ENCODE measurements at places on chromosomes 2 and 18.

GRCh38 chr2:113979191-113980128 lies 89.6 kb downstream of the ACTR3 start:
- DNase-seq = no peak

- no peak for DNase-seq
Observed at GRCh38 chr2:15673919-15674636, 82.4 kb downstream of the DDX1 start.

DNA sequence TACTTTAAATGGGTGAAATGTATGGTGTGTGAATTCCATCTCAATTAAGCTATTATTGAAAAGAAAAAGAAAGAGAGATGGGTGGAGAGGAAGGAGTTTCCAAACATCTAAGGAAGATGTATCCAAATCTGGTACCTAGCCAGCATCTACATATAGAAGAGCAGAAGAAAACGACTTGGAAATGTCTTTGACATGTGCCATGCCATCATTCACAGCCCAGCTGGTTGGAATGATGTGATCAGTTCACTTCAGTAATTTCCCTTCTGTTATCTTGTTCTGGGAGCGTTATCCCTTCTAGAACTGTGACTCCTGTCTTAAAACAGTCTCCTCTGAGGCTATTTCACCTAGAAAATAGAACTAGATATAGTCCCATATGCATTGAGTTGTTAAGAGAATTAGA lies 312.8 kb upstream of the GYPC start:
- no peak for DNase-seq

DNA sequence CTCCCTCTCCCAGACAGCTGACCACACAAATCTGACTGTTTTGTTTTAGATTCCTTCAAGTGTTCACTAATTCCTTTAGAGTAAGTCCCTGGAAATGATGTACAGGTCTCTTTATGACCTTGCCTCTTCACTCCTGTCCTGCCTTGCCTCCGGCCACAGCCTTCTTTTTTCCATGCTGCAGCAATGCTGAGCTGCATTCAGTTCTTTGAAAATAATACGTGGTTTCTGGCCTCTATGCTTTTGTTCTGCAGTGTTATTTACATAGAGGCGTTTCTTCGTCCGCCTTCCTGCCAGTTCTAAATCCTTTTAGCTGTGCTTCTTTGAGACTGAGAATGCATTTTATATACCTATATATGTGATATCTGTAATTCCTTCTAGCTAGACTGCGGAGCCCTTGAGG lies 87.2 kb downstream of the PPP1R1C start:
- no peak for DNase-seq

DNA sequence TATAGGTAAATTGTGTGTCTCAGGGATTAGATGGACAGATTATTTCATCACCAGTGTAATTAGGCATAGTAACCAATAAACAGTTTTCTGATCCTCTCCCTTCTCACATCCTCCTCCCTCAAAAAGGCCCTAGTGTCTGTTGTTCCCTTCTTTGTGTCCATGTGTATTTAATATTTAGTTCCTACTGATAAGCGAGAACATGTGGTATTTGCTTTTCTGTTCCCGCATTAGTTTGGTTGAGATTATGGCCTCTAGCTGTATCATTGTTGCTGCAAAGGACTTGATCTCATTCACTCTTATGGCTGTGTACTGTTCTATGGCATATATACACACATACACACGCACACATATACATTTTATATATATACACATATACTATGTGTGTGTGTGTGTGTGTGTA lies 866.2 kb downstream of the CCDC85A start:
- DNase-seq = no peak

DNA sequence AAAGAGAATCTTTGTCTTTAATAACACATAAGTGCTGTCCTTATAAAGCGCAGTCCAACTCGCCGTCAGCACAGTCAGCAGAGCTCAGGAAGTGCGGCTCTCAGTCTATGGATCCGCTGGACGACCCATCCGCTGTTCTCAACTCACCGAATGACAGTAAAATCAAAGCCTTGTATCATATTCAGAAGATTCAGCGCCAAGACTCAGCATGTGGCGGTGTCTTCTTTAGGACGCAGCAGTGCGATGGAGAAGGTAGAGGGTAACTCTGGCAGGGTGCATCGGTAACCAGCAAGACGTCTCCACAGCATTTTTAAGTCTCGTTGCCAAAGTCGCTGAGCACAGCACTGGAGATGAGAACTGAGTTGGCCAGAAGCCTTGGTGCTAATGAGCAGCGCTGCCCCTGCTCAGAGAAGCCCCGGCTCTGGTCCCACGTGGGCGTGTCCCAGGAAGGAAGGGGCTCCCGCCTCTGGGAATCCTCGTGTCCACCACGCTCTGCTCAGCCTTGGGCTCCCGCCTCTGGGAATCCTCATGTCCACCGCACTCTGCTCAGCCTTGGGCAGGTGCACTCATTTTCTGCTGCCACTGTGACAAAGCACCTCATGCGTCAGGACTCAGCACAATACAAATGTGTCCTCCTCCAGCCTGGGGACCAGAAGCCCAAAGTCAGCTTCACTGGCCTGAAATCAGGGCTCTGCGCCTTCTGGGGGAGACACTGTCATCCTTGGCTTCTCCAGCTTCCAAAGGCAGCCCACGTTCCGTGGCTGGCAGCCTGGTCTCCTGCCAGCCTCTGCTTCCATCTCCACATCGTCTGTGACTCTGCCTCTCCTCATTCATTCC lies 238.0 kb upstream of the SALL3 start:
- DNase-seq = no peak

- no peak for DNase-seq
Observed at GRCh38 chr2:119511989-119512388, 12.3 kb downstream of the SCTR start.

GRCh38 chr2:223121283-223121682 lies 69.3 kb downstream of the KCNE4 start:
- no peak for DNase-seq

DNA sequence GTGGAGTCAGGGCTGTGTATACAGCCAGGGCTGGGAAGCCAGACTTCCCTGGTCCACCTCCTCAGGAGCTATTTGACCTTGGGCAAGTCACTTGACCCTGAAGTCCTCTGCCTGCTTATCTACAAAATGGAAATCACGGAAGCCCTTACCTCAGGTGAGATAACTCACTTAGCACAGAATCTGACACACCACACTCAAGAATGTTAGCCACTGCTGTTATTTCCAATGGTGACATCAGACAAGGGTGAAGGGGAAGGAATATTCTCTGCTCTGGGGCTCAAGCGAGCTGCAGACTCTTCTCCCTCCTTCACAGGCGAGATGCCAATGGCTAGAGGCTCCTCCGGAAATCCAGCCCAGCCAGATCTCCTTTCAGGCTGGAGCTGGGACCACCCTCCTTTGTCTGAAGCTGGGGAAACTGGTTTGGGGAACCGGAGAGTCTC lies 189.6 kb downstream of the HAUS1 start:
- DNase-seq = no peak

GRCh38 chr2:154978244-154978643 lies 279.7 kb downstream of the KCNJ3 start:
- no peak for DNase-seq

- no peak for DNase-seq
Observed at GRCh38 chr18:56085551-56085950, 497.6 kb upstream of the TCF4 start.

DNA sequence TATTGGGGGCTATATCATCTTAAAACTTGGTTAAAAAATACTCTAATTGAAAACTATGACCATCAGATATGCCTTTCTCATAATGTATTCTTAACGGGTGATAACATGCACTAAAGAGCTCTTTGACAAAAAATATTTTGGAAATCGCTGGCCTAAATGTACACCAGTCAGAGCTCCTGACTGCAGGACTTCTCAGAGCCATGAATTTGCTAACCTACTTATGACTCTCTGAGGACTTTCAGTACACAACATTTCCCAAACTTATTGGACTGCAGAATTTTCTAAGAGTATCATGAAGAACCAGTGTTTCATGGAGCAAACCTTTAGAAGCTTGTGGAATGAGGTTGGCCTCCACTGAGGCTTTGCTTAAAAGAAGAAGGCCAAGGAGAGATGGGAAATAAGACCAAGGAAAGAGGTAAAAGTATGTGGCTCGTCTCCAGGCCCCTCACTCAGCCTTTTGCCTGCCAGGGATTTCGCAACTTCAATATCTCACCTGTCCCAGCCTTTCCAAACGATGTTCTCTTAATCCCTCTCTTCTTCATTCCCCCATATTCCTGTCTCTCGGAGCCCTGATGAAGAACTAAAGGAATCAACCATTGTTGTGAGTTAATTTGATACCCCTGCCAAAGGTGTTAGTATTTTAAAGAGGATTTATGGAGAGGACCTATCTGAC lies 88.8 kb upstream of the EPC2 start:
- DNase-seq = no peak

GRCh38 chr2:150690870-150691269 lies 203.4 kb upstream of the RND3 start:
- DNase-seq = no peak

- DNase-seq = no peak
Observed at GRCh38 chr2:171318463-171318934, 115.3 kb downstream of the METTL8 start.

DNA sequence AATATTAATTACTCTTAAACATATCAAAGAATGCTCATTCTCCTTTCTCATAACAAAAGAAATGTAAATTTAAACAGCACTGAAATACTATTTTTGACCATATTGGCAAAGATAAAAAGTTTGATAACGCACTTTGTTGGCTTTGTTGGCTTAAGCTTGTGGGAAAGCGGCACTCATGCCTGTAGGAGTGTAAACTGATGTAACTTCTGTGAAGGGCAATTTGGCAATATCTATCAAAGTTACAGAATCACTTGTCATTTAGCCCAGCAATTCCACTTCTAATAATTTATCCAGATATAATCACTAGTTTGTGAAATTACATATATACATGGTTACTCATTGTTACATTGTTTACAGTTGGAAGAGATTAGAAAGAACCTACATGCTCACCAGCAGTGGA lies 311.8 kb upstream of the STON1 start:
- DNase-seq = no peak

DNA sequence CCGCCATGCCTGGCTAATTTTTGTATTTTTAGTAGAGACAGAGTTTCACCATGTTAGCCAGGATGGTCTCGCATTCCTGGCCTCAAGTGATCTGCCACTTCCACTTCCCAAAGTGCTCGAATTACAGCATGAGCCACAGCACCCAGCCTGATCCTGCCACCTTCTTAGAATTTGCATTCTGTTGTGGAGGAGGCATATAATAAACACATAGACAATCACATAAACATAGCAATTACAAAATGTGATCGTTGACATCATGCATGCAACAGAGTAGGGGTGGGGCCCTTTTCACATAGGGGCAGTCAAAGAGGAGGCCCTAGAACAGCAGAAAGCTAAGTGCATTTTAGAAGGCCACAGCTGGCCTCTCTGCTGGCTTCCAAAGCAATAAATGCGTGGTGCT lies 39.9 kb upstream of the TSPYL6 start:
- no peak for DNase-seq

GRCh38 chr2:241720560-241720959 lies 13.9 kb upstream of the D2HGDH start:
- DNase-seq = no peak

DNA sequence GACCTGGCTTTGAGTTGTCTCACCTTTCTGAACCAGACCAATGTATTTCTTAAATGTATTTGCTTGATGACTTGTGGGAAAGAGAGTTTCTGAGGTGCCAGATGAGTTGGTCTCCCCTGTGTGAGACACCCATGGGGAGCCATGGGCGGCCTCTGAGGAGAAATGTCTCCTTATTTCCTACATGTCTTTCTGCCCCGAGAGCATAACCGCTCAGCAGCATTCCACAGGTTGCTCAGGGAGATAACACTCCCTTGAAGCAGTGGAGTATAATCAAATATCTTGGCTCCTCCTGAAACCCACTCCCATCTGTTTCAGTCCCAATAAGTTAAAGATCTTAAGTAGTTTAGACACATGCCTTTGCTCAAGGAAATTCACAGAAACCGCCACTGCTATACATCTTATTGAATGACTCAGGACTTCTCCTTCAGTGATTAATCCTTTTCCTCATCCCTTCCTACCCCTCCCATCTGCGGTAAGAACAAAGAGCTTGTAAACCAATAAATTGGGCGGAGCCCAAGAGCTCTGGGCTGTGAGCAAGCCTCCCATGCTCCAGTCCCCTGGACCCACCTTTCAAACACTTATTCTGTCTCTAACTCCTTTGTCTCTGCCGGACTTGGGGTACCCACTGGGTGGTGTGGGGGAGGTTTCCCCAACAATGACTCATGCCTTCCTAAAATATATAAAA lies 285.5 kb upstream of the LRRTM4 start:
- DNase-seq = no peak

- no peak for DNase-seq
Observed at GRCh38 chr2:173117678-173118077, 42.0 kb downstream of the MAP3K20 start.

GRCh38 chr2:27992787-27993401 lies 102.4 kb downstream of the BABAM2 start:
- DNase-seq = no peak

- no peak for DNase-seq
Observed at GRCh38 chr2:5849562-5849961, 157.4 kb downstream of the SOX11 start.

DNA sequence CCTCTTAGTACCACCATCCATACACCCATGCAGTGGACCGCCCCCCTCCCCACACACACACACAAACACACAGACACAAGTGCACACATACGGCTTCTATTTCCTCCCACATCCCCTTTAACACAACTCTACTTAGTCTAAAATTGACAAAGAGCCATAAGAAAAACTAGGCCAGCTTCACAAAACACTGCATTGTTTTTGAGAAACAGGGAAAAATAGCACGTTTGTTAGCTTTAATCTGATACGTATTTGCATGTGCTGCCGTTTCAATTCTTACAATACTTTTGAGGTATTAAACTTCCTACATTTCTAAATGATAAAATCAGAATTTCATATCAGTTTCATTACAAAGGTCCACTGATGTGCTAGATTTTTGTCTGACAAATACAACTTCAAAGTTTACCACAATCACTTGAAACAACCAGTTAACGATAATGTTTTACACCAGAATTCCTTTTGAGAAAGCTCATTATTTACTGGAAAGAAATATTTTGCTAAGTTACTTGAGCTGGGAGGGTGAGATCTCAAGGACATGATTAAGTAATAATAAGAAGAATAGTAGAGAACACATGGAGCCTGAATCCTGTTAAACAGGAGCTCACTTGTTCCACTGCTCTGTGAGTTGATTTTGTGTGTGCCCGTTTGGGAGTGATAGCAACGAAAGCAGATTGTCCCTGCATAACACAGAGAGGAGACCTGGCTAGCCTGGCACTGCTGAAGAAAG lies 74.5 kb downstream of the MOGAT1 start:
- no peak for DNase-seq

DNA sequence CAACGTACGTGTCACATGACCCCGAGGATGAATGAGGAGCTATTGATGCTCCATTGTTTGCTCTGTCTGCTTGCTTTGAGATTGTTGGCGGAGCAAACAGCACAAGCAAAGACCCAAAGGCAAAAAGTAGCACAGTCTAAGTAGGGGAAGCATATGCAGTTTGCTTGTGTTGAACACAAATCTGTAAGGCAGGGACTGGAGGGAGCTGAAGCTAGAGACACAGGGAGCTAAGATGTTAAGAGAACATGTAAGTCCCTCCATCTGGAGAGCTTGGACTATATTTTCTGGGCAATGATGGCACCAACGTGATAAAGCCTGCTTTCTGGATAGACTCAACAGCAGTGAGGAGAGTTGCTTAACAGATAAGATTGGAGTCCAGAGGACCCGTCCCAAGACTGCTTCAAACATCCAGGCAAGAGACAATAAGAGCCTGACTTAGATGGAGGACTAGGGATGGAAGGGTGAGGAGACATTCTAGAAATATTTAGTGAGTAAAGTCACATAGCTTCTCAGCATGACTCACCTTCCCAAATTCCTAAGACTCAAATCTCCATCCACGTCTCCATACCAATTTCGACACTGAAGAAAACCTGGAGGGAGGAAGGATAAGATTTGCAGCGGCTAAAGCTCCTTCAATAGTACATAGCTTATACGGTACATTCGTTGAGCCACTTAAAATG lies 88.1 kb upstream of the KLF7 start:
- DNase-seq = no peak
